ENCODE measurements at places on chromosomes 2 and 18.
A peak's percentile ranks its signal among the peaks of the same experiment; 100 is the strongest.

DNA sequence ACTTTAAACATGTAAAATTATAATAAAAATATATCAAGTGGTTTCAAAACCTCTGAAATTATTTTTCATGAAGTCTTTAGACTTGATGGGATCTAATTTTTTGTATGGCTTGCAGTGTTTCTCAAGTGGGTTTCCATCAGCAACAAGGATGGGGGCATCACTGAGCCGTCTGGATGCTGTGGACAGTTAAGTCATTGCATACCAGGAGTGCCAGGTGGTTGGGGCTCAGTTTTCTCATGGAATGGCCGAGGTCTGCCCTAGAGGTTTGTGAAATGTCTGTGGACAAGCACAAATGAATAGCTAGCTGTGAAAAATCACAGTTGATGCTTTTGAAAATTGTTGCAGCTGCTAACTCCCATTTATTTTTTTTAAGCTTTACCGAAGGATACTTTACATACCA, 1.7 kb downstream of the PRELID3A start:
- H3K27me3 ChIP-seq: peaks cover 39% of the 10 kb centered on the region
- peaks cover 34% of the 10 kb centered on the region for H3K4me1 ChIP-seq
- DNase-seq: no peak
- peaks cover 9% of the 10 kb centered on the region for H3K36me3 ChIP-seq
- H3K4me3 ChIP-seq: no peak overlapping the region

- H3K36me3 ChIP-seq: no peaks in the 10 kb centered on the region
- H3K27me3 ChIP-seq: peaks cover 13% of the 10 kb centered on the region
- H3K27ac ChIP-seq: no peak overlapping the region
- no peak for DNase-seq
- H3K4me1 ChIP-seq: peaks cover 43% of the 10 kb centered on the region
Measured at GRCh38 chr2:218027426-218028188, 24.8 kb upstream of the TNS1 start.

- H3K27me3 ChIP-seq: peaks cover 11% of the 10 kb centered on the region
- H3K4me3 ChIP-seq: no peak overlapping the region
- no peaks in the 10 kb centered on the region for H3K36me3 ChIP-seq
- H3K4me1 ChIP-seq: peaks cover 27% of the 10 kb centered on the region
- H3K27ac ChIP-seq: no peak overlapping the region
Measured at GRCh38 chr2:66233981-66234380, 200.9 kb upstream of the MEIS1 start.

- no peaks in the 10 kb centered on the region for H3K36me3 ChIP-seq
- no peak for DNase-seq
- H3K27me3 ChIP-seq: peaks cover 11% of the 10 kb centered on the region
- no peaks in the 10 kb centered on the region for H3K4me1 ChIP-seq
Measured at GRCh38 chr2:133975135-133975534, 278.7 kb upstream of the MGAT5 start.

DNA sequence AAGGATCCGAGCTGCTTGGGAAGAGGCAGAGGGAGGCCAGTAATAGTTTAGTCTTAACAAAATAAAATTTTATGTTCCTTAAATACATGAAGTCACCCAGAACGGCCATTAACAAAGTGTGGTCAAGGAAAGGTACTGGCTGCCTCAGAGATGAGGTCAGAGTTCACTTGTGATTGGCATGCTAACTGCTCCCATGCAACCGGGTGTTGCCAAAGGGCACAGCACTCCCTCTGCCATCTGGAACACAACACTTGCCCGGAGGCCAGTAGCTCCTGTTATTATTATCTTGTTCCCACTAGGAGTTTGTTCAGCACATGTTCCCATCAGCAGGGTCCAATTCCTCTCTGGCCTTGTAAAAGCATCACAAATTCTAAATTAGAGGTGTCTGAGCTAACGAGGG, 207.0 kb downstream of the CYP26B1 start:
- no peak overlapping the region for H3K4me3 ChIP-seq
- no peak overlapping the region for H3K27ac ChIP-seq
- H3K4me1 ChIP-seq: peaks cover 62% of the 10 kb centered on the region

GRCh38 chr2:84874381-84875212, 6.3 kb downstream of the TRABD2A start:
- H3K4me3 ChIP-seq: no peak overlapping the region
- H3K4me1 ChIP-seq: no peaks in the 10 kb centered on the region
- no peak for DNase-seq
- H3K27ac ChIP-seq: no peak overlapping the region

- H3K27ac ChIP-seq: peak overlapping the region; percentile 33
- H3K4me3 ChIP-seq: no peak overlapping the region
- no peak for DNase-seq
- H3K36me3 ChIP-seq: no peaks in the 10 kb centered on the region
- no peaks in the 10 kb centered on the region for H3K27me3 ChIP-seq
Measured at GRCh38 chr2:136242100-136242499, 124.2 kb upstream of the CXCR4 start.

DNA sequence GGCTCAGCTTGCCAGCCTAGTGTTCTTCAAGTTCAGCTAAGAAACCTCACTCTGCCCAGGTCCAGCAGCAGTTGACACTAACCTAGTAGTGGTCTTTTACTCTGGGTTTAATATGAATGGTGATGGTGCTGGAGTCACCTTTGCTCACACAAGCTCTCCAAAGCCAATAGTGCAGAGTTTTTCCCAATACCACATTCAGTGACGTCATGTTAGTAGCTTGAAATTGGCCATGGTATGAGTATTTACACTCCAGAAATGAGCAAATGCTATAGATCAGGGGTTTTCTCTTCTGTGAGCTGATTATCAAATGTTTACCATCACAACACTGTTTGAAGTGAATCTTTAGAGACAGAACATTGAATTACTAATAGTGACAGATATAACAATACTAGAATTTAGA, 209.1 kb downstream of the KCNH7 start:
- peaks cover 3% of the 10 kb centered on the region for H3K27me3 ChIP-seq
- H3K4me3 ChIP-seq: no peak overlapping the region
- H3K27ac ChIP-seq: no peak overlapping the region
- no peaks in the 10 kb centered on the region for H3K36me3 ChIP-seq

Measured in nephron progenitor cell (in vitro differentiated cells).